ENCODE measurements at places on chromosomes 5 and 9.

DNA sequence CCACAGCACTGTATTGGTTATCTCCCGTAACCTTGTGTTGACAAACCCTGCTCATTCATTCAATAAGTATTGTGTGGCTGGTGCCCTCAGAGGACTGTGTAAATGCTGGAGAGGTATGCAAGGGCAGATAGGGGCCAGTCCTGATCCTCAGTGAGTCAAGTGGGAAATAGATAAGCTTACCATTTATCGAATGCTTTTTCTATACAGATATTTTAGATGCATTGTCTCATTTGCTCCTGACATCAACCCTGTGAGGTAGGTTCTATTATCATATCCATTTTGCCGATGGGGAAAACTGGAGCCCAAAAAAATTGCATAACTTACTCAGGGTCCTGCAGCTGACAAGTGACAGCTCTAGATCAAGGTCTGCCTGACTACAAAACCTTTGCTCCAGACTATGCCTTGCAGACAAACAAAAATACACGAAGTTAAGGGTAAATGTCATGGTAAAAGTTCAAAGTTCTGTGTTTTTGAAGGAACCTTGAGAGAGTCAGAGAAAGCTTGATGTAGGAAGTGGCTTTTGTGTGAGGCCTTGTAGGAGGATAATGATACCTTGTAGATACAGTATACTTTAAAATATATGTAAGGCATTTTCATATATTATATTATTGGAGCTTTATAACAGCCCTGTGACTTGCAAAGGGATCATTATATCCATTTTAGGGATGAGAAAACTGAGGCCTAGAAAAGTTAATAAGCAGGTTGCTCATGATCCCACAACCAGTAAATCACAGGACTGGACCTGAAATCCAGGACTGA lies 22.7 kb downstream of the CYFIP2 start:
- no peak for DNase-seq

DNA sequence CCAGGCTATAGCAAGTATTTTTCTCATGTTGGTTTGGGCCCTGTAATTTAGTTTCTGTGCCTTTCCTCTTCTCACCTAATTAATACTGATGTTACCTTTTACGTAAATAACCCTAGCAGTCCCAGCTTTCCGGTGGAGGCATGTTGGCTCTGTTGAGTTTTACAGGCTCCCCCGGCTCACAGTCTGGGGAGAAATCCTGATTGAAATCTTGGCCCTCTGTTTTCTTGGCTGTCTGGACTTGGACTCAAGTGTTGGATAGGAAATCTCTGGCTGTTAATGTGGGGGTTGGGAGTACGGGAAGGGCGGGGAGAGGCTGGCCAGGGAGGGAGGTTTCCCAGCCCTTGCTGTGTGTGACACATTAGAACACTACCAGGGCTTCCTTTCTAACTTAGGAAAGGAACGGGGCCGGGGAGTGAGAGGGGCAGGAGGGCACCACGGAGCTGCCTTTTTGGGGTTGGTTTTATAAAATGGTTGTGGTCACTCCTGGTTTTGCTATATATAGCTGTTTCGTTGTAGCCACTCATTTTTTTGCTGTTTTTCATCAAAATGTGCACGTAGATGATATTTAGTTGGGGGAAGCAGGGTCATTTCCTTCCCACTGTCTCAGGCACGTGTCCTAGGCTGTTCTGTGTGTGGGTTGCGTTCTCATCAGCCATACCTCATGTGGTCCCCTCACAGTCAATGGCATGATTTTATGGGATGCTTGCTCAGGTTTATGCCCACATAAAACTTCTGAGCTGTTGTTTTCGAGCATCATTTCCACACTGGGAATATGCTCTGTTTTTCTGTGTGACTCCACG lies 11.0 kb downstream of the TRIO start:
- no peak for DNase-seq

GRCh38 chr5:136315667-136316066 lies 49.7 kb downstream of the TRPC7 start:
- no peak for DNase-seq

DNA sequence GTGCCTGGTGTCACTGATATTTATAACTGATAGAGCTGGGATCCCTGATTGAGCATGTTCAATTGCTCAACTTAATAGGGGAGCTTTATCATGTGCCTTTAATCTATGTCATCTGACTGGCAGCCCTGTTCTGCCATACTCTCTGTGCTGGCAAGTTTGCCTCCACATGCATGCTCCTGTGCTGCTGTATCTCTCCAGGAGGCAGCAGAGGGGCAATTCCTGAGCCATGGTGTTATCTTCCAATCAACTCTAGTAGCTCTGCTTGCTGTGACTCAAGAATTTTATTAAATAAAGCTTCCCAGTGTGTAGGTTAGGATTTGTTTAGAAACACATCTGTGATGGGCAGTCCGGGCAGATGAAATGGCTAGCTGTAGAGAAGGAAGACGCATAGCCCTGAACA lies 642.0 kb downstream of the KIF4B start:
- DNase-seq, result no peak

DNA sequence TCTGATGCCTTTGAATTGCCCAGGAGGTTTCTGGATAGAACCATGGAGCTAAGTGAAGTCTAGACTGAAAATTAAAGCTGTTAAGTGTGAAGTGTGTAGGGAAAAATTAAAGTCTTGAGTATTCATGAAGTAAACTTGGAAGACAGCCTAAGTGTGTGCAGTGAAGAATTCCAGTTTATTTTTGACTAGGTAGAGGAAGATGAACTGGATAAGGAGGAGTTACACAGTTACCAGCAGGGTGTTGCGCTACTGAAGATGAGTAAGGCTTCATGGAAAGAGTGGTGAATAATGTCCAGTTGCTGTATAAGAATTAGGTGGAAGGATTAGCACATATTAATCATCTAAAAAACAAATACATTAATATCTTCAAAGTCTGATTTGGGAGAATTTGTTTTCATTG lies 5.7 kb upstream of the CHD1 start:
- no peak for DNase-seq

- DNase-seq, result no peak
Measured at GRCh38 chr5:127572930-127573329, 55.5 kb downstream of the PRRC1 start.

GRCh38 chr5:66329078-66329477 lies 185.0 kb downstream of the SREK1 start:
- DNase-seq, result no peak

DNA sequence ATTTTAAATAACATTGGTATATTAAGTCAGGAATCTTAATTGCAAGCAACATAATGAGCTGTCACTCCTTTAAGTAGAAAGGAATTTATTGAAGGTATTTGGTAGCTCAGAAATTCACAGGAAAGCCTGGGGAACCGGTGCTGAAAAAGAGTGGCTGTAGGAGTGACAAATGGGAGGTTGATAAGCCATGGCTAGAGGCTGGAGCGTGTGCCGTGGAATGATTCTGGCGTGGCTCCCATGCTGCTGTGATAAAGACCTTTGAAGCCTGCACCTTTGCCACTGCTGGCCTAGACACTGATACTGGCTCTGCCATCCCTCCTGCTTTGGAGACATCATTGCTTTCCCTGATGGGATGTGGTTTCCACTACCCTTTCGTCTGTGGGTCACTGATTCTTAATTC lies 65.7 kb upstream of the ATG10 start:
- no peak for DNase-seq
